Stimulated activated CD8-positive, alpha-beta memory T cell treated with anti-CD3 and anti-CD28 coated beads, Interleukin-7, amount 100 ng/mL, for 1 hour (primary cell): ENCODE measurements at places on chromosomes 13 and 19.

GRCh38 chr19:7500811-7501450 is 12.1 kb upstream of the PEX11G start:
- DNase-seq = no peak

- DNase-seq = no peak
These were observed 8.0 kb downstream of the KLC3 start for GRCh38 chr19:45348367-45349125.

DNA sequence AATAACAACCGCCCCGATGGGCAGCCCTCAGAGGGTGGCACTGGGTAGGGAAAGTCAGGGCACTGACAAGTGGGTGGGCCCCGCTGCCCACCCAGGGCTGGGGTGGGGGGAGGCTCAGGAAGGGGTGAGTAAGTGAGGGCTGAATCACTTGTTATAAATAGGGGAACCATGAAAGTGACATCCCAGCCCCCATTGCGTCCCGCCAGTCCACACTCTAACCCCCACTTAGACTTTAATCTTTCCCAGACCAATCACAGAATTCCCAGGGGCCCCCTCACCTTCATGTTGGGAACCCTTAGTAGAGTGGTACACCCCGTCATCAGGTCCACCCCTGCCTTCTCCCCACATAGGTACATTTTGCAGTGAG is 37.0 kb upstream of the NANOS3 start:
- DNase-seq = no peak

GRCh38 chr19:13965926-13966683 is 13.8 kb downstream of the DCAF15 start:
- no peak for DNase-seq

DNA sequence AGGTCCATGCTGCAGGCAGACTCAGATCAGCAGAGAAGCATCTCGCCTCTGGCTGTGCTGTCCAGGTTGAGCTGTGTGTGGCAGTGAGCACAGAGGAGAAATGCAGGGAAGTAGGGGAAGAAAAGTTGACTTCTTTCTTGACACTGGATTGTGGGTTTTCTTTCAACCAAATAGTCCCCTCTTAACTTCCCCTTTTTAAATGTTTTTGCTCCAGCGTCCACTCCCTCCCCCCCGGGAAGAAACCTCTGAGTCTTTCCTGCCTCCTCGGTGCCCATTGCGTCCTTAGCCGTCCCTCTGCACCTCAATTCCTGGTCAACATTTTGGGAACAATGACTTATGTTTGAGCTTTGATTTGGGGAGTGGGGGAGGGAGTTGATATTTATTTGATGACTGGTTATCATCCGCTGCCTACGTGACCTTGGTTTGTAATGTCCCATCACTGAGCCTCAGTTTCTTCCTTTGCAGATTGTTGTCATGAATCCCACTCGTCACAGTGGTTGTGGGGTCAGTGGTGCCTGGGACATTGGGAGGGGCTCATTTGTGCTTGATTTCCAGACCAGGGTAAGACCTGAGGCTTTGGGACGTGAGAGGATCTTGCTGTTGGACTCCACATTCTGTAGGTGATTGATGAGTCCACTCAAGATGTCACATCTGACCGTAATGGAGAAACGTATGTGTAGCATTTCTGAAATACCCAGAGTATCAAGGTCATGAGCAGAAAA is at the start of gene LILRB2:
Gene LILRB2 (minus strand): TSS at position 104 of the 722 bp plus-strand sequence. CDS start 614 bp downstream, outside the sequence.
- no peak for DNase-seq

- no peak for DNase-seq
These were observed 27.1 kb upstream of the MYCBP2 start for GRCh38 chr13:77353995-77354394.

DNA sequence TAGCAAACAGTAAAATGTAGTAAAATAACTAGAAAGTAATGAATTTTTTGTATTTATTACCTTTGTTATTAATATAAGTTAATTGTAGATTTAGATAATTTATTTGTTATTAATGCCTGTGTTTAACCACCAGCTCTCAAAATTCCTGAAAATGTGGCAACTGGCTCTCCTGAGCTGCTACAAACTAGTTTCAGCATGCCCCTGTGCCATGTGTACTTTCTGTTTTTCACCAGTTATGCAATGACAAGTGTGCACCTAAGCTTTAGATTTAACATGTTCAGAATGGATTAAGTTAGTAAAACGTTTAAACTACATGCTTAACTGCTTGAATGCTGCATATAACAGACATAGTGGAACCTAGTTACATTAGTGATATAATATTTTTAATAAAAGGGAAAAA is 88.1 kb downstream of the POSTN start:
- no peak for DNase-seq

GRCh38 chr19:14476673-14477401 is 1.7 kb upstream of the PTGER1 start:
- DNase-seq = no peak

DNA sequence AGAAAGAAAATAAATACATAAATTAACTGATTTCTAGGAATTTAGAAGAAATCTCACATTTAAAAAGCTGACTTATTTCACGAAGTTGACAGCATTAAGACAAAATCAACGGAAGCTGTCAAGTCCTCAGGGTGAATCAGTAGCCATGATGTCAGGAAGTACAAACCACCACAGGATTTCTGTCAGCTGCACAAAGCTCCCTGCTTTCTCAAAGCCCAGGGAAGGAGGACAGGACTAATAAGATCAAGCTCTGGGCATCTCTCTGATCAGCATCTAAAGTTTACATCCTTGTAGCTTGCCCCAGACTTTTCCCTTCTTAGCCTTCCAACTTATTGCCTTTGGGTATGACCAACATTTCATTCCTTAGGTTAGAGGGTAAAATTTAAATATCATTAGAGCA is 9.4 kb downstream of the DCT start:
- no peak for DNase-seq

DNA sequence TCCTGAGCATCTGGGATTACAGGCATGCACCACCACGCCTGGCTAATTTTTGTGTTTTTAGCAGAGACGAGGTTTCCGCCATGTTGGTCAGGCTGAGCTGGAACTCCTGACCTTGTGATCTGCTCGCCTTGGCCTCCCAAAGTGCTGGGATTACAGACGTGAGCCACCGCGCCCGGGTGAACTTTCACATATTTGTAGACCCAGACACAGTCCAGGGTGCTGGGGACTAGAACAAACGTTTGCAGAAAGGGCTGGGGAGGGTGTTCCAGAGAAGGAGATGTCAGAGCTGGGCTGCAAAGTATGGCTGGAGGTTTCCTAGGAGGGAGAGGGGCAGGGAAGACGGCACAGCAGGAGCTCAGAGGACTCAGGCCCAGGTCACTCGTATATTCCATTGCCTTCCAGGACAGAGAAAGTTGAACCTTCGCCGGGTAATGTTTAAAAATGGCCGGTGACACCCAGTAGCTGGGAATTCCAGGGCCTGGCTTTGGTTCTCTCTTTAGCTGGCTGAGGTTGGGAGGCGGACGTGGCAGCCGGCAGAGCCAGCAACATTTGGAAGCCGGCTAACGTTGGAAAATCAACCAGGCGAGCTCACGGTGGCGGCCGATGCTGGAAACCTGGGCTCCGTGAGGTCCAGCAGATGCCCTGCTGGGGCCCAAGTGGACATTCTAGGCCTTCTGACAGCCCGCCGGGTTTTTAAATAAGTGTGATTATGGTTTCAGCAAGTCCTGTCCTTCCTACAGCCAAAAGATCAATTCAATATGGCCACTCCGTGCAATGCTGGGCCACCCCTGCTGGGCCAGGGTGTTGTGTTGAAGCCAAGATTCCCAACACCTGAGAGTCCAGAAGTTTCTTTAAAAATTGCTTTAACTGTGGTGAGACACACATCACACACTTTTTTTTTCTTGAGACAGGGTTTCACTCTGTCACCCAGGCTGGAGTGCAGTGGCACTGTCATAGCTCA is 41.5 kb downstream of the NFIC start:
- no peak for DNase-seq

DNA sequence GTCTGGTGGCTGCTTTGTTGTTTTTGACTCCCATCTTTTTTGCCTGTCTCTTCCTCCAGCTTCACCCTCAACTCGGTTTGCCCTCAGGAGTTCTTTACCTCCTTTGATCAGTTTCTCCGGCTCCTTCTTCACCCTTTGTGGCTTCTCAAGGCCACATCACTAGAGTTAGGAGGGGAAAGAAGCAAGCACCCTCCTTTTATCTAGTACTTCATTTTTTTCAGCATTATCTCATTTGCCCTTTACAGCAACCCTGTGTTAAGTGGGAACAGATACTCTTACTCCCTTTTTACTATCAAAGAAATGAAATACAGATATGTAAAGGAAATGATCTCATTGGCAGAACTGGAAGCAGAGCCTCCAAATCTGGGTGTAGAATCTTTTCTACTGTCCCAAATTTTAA is 26.9 kb downstream of the RAP2A start:
- DNase-seq = no peak

DNA sequence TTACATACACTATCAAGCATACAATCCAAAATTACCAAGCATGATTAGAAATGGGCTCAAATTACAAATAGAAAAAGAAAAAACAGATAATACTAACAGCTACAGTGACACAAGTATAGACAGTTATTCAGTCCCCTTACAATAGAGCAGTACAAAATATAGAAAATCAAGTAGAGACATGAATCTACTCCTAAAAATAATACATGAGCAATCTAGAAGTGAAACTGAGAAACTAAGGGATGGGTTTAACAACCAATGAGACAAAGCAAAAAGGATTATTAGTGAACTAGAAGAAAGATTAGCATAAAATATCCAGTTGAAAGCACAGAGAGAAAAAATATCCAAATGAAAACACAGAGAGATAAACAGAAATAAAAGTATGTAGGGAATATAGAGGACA is 426.7 kb downstream of the TBC1D4 start:
- DNase-seq = no peak

GRCh38 chr19:48745208-48745995 is 1.3 kb downstream of the IZUMO1 start:
- no peak for DNase-seq

DNA sequence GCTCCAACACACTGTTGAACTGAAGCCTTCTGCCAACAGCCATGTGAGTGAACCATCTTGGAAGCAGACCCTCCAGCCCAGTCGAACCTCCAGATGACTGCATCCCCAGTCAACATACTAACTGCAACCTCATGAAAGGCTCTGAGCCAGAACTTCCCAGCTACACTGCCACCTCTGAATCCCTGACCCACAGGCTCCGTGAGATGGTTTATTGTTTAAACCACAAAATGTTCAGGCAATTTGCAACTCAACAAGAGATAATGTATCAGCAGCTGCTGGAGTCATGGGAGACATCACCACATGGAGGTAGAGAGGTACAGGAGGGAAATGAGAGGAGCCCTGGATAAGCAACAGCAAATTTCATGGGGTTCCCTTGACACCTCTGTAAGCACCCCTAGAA is 266.4 kb upstream of the NBEA start:
- DNase-seq = no peak

- no peak for DNase-seq
These were observed 117.9 kb downstream of the EFNB2 start for GRCh38 chr13:106417467-106418110.

- DNase-seq = no peak
These were observed 926 bp downstream of the ZNF587 start for GRCh38 chr19:57850553-57851017.

GRCh38 chr13:107734891-107735625 is 480.3 kb downstream of the LIG4 start:
- no peak for DNase-seq

GRCh38 chr13:62537593-62537992 is 1121.9 kb upstream of the PCDH20 start:
- no peak for DNase-seq

- no peak for DNase-seq
These were observed 2.4 kb downstream of the DKKL1 start for GRCh38 chr19:49366110-49366509.

- no peak for DNase-seq
These were observed 1303.0 kb downstream of the EFNB2 start for GRCh38 chr13:105232439-105232838.

DNA sequence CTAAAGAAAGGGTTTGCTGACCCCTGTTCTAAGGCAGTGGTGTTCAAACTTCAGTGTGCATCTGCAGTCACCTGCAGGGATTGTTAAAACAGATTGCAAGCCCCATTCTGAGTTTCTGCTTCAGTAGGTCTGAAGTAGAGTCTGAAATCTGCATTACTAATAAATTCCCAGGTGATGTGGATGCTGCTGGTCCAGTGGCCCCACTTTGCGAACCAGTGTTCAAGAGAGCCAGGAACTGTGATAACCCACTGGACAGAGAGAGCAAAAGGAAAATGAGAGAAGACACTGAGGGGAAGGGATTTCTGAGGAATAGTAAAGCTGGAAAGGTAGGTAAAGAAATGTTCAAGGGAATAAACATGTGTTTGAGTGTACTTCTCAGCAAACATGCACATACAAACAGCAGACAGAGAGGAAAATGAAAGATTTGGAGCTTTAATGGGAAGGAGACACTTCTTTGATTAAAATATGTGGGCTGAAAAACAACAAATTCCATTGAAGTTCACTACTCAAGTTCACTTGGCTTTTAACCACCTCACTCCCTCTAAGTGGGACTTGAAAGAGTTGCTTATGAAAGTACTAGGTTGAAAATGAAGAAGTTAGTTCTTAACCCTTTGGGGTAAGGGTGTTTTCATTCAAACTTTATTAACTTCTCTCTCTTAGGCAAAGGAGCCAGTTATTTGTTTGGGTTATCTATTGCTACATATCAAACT is 26.4 kb upstream of the FAM216B start:
- DNase-seq = no peak

- DNase-seq = no peak
These were observed 25.2 kb upstream of the IGSF23 start for GRCh38 chr19:44587963-44588770.

DNA sequence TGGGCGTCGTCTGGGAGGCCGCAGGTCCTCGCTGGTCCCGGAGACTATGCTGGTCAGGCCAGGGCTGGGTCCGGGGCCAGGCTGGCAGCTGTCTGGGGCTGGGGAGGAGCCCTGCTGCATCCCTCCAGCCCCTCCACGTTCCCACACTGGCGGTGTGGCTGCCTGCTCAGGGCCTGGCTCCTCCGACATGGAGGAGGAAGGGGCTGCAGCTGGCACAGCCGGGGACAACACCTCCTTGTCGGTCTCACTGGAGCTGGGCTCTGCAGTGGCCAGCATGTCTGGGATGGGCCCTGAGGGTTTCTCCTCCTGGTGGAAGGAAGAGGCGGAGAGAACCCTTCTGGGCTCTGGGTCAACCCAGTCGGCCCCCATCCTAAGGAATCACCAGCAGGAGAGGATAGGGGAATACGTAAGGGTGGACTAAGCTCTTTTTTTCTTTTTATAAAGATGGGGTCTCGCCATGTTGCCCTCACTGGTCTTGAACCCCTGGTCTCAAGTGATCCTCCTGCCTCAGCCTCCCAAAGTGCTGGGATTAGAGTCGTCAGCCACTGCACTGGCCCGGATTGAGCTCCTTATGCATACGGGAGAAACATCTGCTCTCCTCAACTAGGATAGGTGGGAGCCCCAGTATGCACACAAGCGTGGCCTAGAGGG is 806 bp downstream of the ZNF414 start:
- DNase-seq = no peak

DNA sequence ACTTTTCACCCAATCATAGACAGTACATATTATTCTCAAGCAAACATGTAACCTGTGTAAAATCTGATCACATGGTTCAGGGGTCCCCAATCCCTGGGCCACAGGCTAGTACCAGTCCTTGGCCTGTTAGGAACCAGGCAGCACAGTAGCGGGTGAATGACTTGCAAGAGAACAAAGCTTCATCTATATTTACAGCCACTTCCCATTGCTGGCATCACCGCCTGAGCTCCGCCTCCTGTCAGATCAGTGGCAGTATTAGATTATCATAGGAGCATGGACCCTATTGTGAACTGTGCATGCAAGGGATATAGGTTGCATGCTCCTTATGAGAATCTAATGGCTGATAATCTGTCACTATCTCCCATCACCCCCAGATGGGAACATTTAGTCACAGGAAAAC is 133.1 kb downstream of the MAB21L1 start:
- DNase-seq = no peak
